ENCODE measurements at places on chromosomes 11 and 22.

GRCh38 chr11:29518389-29519174 is 498.2 kb downstream of the KCNA4 start:
- DNase-seq: no peak

DNA sequence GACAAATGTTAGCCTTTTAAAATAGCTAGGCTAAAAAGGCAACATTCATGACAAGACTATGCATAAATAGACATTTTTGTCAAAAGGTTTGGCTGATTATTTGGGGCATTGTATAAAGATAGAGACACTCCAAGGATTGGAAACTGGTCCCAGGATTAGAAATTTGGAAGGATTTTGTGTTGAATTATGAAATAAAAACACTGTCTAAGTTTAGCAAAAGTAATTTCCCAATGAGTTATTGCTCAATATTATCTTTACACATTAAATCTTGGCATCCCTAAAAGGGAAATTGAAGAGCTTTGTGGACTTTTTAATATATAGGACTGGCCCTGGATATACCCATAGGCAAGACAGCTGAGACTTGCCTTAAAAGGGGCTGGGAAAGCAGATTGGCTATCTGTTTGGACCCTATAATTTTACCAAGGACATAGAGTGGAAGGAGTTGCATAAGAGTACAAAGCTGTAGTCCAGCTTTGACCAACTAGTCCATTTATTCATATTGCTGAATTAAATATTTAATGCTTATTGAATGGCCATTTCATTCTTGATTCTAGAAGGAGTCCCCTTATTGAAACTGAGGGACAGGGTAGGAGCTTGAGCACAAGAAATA is 382.7 kb downstream of the METTL15 start:
- no peak for DNase-seq

GRCh38 chr11:30210357-30210756 is 20.5 kb upstream of the FSHB start:
- DNase-seq: no peak

DNA sequence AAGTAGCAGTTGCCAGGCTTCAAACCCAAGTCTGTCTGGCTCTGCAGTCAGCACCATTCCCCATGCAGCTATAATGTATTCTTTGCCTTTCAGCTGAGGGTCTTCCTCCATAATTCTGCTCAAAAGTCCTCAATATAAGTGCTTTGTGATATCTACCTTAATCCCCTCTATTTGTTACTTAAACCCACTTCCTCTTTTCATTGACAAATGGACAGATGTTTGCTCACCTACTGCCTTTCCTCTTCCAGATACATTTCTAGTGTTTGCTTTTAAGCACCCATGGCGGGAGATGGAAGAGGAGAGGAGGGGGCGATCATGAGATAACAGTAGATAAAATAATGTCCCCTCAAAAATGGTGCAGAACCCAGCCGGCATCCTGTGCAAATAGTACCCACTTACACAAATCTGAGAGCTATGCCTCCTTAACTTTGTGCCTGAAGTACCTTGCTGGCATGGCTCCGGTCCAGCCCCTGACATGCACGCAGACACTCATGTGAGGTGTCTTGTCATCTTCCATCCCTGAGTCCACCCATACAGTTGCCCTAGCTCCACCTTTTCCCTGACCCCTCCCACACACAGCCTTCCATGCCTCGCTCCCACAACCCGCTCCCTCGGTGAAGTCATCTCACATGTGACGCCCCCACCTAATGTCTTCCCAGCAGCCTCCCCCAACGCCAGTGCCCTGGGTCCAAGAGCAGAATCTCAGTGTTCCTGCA is 109.6 kb downstream of the TRIM29 start:
- DNase-seq: no peak

DNA sequence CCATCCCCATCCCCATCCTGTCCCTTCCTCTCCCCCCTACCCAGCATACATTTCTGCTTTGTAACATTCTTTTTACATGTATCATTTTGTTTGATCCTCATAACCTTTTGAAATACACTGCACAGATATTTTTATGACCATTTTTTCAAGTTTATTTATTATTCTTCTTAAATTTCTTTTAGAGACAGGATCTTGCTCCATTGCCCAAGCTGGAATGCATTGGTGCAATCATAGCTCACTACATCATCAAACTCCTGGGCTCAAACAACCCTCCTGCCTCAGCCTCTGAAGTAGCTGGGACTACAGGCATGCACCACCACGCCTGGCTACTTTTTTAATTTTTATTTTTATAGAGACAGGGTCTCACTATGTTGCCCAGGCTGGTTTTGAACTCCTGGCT is 99.4 kb upstream of the AKIP1 start:
- DNase-seq: no peak

DNA sequence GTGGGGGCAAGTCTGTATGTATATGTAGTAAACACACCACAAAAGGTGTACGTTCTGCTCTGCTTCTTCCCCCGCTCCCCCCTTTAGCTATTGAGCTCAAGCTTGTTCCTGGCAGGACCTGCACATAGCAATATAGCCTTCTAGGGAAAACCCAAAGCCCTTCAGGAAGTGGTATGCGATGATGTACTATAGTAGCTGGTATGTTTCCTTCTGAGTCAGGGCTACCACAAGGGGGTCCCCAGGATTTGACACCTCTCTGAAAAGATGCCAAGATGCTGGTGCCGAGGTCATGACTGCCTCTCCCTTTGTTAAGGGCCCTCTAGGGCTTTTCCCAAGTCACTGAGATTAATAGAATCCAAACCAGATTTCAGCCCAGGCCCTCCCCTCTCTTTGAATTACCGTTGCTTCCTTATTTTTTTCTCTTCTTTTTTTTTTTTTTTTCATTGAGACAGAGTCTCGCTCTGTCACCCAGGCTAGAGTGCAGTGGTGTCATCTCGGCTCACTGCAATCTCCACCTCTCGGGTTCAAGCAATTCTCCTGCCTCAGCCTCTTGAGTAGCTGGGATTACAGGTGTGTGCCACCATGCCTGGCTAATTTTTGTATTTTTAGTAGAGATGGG is 268.4 kb downstream of the ETS1 start:
- DNase-seq: no peak

DNA sequence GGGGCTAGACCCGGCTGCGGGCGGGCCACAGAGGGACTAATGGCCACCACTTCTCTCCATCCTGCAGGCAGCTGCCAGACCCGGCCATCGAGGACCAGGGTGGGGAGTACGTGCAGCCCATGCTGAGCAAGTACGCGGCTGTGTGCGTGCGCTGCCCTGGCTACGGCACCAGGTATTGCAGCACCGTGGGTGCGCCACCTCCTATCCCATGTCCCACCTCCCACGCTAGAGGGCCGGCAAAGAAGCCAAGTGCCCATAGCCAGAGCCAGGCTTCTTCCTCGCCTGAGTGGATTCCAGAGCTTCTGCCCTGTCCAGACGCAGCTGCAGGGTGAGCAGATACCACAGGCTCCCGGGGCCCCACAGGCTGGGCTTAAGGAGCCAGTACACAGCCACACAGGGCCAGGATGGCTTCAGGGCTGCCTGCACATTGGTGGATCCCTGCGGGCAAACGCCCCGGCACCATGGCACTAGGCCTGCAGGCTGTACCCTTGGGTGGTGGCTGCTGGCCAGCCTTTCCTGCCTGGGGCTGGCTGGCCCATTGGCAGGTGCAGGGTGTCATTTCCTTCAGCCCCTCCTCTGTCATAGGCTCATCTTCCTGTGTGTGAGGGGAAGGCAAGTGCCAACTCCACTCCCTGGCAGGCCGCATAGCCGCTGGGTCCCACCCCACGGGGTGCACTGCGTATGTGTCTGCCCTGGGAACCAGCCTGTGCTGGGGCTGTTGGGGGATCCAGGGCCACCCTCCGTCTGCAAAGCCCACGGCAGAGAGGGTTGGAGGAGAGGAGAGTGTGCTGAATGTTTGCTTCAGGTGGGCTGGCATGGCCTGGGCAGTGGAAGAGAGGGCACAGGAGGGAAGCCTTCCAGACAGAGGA is 16.5 kb upstream of the DGCR8 start:
- no peak for DNase-seq

DNA sequence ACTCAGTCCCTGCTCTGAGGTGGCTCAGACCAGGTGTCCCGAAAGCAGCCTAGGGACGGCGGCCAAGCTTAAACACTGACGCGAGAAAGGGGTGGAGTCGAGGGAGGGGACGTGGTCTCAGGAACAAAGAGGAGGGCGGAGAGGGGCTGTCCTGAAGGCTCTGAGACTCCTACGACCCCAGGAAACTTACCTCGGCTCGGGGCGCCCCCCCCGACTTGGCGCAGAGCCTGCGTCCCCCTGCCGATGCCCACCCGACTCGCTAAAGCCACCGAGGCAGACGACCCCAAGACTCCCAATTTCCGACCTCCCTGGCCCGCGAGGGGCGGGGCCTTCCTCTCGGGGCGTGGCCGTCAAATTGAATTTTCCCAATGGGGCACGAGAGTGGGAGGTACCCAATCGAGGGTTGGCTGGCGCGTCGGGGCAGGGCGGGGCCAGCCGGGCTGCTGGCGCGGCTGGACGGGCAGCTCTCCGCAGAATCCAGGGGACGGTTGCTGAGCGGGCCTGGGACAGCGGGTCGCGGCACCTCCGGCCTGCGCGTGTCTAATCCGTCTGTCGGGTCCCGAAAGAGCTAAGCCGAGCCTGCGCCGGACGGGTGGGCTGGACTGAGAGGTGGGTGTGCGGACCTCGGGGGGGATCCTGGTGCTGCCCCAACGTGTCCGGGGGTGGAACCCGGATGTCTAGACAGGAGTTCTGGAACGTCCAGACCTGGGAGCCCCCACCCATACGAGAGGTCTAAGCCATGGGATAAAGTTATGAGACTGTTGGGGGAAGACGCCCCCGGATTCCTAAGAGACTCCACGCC is at the start of gene SMTN:
Gene SMTN (plus strand): TSS at position 471 of the 802 bp plus-strand sequence. CDS start 1,941 bp downstream, outside the sequence.
- peak; percentile 97 for DNase-seq

DNA sequence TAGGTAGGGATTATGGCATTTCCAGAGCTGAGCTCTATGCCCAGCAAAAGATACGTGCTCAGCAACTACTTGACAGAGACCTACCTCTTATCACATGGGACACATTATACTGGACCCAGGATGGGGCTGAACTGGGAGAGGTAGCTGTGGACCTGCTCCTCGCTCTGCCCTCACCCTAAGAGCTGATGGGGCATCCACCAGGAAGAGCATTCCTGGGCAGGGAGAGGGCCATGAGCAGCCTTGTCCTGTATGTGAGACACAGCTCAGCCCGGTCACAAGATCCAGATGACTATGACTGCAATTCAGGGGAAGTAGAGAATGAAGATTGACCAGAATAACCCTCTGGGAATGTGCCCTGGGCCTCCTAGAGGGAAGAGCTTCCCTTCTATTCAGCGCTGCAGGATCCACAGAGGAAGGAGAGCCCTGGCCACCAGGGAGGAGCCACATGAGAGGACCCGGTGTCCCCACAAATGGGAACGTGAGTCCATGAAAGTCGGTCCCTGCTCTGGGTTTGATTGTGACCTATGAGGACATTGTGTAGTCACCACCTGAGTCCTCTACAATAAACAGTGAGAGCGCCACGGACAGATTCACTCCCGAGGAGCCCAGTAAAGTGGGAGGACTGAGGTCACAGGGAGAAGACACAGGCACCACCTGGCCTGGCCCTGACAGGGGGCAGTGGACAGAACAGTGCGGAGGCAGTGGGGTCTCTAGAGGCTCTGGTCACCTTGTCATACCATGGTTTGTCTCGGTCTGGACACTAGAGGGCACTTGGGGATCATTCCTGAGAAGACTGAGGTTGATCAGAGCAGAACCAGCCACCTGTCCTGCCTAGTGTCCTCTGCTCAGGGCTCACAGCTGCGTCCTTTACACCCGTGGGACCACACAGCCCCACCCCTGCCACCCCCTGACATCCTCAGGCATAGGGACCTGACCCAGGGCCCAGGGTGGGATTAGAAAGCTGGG is 99.5 kb downstream of the ZNF280B start:
- no peak for DNase-seq

GRCh38 chr11:71238285-71238875 is 14.0 kb downstream of the SHANK2 start:
- DNase-seq: no peak

DNA sequence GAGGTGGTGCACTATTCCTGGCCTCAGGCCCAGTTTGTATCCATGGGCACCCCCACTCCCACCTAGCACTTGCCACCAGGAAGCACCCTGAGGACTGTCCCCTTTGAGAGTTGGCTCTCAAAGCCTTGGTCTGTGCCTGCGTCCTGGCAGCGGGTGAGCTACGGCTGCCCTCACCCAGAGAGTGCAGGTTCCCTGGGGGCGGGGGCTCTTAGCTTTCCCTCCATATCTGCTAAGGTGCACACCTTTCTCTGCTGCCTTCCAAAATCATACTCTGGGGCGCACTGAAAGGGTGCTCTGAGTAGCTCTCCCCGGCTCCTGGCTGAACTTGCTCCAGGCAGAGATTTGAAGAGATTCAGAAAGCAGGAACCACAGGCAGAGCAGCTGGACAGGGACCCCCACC is 7.1 kb downstream of the KCNQ1 start:
- no peak for DNase-seq

DNA sequence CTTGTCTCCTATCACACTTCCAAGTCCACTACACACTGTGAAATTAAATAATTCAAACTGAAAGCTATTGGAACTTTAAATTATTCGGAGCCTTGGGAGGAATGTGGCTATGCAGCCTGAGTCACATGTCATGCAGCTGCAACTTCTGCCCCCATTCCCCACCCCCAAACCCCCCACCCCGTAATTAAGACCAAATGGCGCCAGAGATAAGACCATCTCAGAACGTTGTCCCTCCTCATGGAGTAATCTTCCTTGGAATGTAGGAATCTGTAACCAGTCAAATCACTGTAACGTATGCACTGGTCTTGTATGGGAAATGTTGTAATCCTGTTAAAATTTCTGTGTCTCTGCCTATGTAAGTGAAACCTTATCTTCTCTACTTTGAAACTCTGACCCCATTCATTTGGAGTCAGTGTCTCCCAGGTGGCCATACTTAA is 37.0 kb downstream of the GAB2 start:
- DNase-seq: no peak

DNA sequence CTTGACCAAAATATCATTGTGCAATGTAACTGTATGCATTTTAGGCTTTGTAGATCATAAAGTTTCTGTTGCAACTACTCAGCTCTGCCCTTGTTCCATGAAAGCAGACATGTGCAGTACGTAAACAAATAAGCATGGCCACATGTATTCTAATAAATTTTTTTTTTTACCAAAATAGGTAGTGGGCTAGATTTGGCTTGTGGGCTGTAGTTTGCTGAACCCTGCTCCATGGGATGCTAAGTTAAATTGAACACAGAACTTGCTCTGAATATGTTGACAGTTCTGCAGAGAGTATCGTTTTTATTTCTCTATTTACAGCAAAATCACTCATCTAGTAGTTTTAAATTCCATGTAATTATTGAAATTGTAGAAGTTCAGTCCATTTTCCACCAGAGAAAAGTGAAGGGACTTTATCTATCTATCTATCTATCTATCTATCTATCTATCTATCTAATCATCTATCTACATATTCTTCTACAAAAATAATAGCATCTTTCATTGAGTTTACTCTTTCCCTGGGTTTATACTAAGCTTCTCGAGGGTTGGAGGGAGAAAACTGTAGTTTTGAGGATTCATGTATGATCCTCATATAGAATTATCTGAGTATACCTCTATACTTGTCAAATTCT is 9.5 kb upstream of the OOSP4A start:
- no peak for DNase-seq

DNA sequence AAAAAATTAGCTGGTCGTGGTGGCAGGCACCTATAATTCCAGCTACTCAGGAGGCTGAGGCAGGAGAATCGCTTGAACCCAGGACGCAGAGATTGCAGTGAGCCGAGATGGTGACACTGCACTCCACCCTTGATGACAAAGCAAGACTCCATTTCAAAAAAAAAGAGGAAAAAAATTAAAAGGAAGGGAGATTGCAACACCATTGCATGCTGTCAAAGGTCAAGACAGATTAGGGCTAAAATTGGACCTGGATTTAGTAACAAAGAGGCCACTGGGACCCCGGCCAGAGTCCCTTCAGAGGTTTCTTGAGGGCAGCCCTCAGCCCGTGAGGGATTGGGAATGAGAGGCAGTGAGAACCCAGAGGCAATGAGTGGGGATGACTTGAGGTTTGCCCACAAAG is 8.2 kb upstream of the MAFF start:
- no peak for DNase-seq
